HFF-Myc (cell line): ENCODE measurements at places on chromosomes 6 and 20.
A peak's percentile ranks its signal among the peaks of the same experiment; 100 is the strongest.

GRCh38 chr20:59985864-59986263, 27.6 kb downstream of the CDH26 start:
- DNase-seq, result no peak

DNA sequence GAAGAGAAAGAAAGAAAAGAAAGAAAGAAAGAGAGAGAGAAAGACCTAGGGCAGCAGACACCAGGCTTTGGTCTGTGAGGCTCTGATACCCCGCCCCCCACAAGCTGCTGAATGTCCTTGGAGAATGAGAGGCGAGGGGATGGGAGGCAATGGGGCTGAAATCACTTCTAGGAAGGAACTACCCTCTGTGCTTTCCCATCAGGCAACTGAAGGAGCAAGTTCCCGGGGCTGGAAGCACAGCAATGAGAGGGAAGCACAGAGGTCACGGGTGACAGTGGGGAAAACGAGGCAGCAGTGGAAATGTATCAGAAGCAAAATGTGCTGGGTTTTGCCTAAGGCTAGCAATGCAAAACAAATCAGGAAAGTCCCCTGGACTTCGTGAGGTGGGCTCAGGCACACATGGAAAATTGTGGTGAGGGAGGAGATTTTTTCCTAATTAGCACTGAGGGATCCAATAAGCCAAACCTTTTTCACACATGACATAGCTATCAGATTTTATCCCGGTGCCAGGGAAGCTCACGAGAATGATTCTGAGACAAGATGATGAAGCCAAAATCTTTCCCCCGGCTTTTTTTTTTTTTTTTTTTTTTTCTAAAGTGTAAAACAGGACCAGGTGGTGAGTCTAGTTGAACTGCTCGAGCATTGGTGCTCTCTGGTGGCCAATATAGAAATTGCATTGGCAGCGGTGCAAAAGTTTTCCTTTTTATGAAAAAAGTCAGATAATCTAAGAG, 16.8 kb upstream of the ARFGEF2 start:
- DNase-seq, result peak; percentile 44

DNA sequence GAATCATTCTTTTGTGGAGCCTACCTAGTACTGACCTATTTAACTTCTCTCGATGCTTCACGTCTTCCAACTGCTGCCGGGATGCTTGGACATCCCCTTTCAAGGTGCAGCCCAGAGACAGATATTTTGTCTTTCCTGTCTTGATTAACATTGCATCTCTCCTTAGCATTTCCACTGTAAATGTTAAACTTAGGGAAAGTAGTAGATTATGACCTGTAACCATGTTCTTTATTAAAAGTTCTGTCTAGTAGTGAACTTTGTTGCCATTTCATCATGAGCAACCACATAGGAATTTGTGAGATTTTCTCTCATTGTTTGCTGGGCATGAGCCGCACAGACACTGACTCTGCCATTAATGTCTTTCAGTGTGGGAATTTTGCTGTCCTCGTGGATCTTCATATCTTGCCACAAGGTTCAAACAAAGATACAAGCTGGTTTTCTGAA, 117.9 kb downstream of the JAG1 start:
- no peak for DNase-seq

GRCh38 chr6:37650071-37650481, 47.6 kb downstream of the MDGA1 start:
- no peak for DNase-seq

DNA sequence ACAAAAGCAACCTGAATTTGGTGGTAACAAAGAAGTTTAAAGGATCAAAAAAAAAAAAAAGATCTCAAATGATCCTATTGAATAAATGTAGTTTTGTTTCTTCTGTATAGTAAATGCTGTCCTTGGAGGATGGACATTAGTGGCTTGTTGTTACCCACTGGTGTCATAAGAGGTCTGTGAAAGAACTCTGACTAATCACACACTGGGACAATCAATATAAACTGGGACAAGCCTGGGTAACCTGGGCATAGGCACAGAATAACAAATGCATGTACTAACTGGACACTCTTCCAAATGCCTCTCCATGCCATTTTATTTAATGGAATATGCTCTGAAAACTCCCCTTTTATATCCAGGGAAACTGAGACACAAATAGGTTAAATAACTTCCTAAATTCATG, 241.4 kb downstream of the DOK5 start:
- DNase-seq, result no peak

GRCh38 chr6:166488076-166488685, 98.3 kb downstream of the RAMACL start:
- DNase-seq, result peak; percentile 44
